ENCODE measurements at places on chromosomes 2 and 18.

DNA sequence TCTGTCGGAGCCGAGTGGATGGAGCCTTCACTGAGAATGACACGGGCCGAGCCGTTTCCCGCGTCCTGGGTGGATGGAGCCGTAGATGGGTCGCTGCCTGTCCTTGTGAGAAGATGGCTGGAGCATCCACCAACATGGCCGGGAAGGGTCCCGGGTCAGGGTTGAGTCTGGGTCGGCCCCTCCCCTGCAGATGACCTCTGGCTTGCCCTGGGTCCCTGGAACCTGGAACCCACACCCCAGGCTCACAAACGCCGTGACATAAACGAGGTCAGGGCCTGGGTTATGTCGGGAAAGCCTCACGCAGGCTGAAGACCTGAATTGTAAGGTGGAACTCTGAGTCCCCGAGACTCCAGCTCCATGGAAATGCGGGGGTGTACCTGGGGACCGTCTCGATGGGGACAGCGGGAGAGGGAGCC is 94.9 kb downstream of the NFATC1 start:
- DNase-seq, result no peak

- DNase-seq, result peak; percentile 50
Measured at GRCh38 chr2:85327160-85327821, 498 bp downstream of the TGOLN2 start.

- no peak for DNase-seq
Measured at GRCh38 chr18:7757175-7757574, 190.1 kb downstream of the PTPRM start.

- no peak for DNase-seq
Measured at GRCh38 chr2:190123956-190124355, 61.4 kb upstream of the MSTN start.

GRCh38 chr2:82120654-82121053 is 1816.1 kb upstream of the LRRTM1 start:
- no peak for DNase-seq

DNA sequence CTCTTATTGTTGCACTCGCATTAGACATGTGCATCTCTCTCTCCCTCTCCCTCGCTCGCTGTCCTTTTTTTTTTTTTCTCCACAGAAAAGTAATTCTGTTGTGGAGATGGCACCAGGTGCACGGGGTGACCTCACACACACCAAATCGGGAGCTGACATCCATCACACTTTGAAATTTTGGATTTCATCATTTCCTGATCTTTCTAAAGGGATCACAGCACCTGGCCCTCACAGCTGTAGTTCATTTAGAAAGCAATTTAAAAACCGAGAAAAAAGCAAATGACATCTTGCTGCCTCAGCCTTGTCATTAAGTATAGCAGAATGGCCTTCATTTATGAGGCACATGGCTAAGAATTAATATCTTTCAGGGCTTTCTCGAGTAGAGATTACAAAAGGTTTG is 717.2 kb downstream of the RNF144A start:
- DNase-seq, result no peak

- DNase-seq, result no peak
Measured at GRCh38 chr2:150450765-150451164, 36.7 kb downstream of the RND3 start.

DNA sequence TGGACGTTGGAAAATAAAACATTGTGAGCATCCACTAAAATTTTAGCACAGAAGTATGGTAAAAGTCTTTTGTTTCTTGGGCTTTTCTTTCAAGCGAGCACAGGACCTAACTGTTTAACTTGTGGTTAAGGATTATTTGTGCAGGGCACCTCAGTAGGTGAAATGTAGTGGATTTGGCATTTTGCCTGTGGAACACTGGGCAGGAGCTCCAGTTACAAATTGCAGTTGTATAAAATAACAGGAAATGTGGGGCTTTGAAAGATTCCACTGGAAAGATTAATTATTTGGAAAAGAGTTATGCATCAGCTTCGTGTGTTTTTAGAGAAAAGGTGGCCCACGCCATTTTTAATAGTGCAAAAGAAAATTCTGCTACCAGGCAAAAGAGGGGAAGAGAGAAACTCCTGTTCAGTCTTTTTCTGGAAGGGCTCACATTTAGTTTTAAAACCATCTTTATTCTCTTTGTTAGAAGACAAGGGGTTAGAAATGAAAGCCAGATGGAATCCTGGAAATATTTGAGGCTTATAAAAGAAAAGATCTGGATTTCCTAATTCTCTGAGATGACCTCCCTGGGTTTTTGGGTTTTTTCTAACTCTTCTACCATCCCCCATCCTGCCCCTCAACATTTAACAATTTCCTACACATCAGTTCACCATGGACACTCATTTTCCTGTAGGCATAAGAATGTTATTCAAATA is 144.3 kb upstream of the SERTAD2 start:
- DNase-seq, result no peak

GRCh38 chr2:186201371-186201770 is 284.7 kb upstream of the ZC3H15 start:
- no peak for DNase-seq

- DNase-seq, result no peak
Measured at GRCh38 chr18:43108882-43109281, 6.6 kb downstream of the RIT2 start.

DNA sequence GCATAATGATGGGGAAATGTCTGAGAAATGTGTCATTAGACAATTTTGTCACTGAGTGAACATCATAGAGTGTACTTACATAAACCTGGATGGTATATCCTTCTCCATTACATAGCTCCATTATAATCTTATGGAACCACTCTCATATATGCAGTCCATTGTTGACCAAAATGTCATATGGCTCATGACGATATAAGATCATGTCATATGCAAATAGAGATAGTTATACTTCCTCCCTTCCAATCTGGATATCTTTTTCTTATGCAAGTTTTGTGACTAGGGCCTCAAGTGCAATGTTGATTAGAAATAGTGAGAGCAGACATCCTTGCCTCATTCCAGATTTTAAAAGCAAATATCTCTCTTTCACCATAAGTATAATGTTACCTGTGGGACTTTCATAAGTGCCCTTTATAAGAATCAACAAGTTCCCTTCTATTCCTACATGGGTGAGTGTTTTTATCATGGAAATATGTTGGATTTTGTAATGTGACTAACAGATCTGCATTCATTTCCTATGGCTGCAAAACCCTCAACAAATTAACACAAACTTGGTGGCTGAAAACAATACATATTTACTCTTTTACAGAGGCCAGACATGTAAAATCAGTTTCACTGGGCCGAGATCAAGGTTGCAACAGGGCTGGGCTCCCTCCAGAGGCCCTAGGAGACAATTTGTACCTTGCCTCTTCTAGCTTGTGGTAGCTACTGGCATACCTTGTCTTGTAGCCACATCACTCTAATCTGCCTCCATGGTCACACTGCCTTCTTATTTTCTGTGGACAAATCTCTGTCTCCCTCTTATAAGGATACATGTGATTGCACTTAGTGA is 21.6 kb upstream of the SULT1C4 start:
- DNase-seq, result no peak

- no peak for DNase-seq
Measured at GRCh38 chr18:53984021-53984420, 240.4 kb downstream of the MBD2 start.

- no peak for DNase-seq
Measured at GRCh38 chr2:189927823-189928222, 134.7 kb downstream of the MSTN start.

DNA sequence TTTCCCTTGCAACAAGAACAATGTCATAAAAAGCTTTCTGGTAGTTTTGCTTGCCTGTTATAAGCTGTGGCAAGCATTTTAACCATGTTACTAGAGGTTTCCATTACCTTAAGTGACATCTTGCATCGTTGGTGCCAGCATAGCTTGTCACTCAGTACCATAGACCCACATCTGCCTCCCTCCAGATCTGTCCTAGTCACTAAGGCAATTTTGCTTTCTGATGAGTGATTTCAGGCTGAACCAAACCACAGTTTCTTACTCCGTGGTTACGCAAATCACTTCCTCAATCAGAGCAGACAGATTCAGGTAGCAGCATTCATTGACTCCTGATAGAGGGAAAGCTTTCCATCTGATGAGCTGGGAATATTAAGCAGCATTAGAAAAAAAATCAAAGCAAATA is 1057.5 kb upstream of the FAM98A start:
- DNase-seq, result no peak

GRCh38 chr2:15448250-15448839 is 112.8 kb downstream of the NBAS start:
- no peak for DNase-seq

DNA sequence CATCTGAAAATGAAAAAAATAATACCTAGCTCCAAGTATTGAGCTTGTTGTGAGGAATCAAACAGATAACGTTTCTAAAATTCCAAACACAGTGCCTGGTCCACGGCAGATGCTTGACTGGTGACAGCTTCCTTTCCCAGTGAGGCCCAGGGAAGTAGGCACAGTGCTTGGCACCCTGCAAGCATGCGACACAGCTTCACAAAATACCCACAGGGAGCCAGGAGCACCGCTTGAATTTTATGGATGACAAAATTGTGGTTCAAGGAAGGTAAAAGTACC is 205.1 kb upstream of the TNP1 start:
- DNase-seq, result no peak

GRCh38 chr2:109582928-109583895 is 30.6 kb downstream of the SEPTIN10 start:
- DNase-seq, result no peak

- no peak for DNase-seq
Measured at GRCh38 chr18:11260961-11261461, 111.6 kb upstream of the PIEZO2 start.

DNA sequence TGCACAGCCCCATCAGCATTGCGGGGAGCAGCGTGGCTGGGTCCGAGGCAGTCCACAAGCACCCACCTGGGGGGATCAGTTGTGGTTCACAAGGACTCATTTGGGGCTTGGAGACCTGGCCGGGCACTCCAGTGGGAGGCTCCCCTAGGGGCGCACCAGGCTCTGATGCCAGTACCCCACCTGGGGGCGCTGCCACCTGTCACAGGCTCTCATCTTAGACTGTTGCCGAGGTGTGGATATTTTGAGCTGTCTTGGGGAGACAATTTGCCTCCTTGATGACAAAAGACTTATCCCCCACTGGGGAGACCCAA is 3.0 kb downstream of the ADRA2B start:
- no peak for DNase-seq

- no peak for DNase-seq
Measured at GRCh38 chr18:25675123-25675850, 323.3 kb upstream of the ZNF521 start.

GRCh38 chr18:13313006-13313686 is 94.6 kb downstream of the LDLRAD4 start:
- no peak for DNase-seq

GRCh38 chr2:232377319-232377718 is 1.2 kb upstream of the ALPP start:
- no peak for DNase-seq

GRCh38 chr2:229714080-229714735 is at the start of gene DNER:
TSS of gene DNER (minus strand) at chr2:229714555. CDS start at chr2:229714423, 132 bp downstream.
- peak; percentile 28 for DNase-seq

Data from activated effector memory CD4-positive, alpha-beta T cell treated with Interleukin-2 at 50 U/mL for 16 hours (primary cell).